Left ventricle myocardium superior (tissue), 1 donor: ENCODE measurements at places on chromosomes 12 and 14. TPM values are rescaled to one million over a fixed set of nuclear protein-coding genes. Genes with fewer than 3 reads are reported as not detected.
A peak's percentile ranks its signal among the peaks of the same experiment; 100 is the strongest.

- no peak for DNase-seq
Observed at GRCh38 chr14:63670692-63671091, 29.0 kb upstream of the WDR89 start.

ENDOU gene
- total RNA-seq, result 0.30 TPM

NTN4 gene
- total RNA-seq, result 76.5 TPM

DNA sequence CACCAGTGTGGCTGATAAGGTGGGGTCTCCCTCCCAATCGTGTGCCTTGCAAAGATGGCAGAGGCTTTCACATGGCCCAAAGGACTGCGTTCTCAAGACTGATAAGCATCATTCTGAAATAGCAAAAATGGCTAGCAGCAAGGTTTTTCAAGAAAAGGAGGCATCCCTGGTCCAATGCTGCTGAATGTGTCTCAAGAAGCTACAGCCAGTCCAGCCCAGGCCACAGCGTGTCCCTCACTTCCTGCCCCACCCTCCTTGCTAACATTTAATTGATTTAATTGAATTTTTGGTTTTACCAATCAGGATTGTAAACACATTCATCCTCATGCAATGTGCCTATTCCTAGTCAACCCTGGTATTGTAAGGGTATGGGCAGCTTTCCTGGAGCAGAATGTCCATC, 55.9 kb downstream of the C14orf132 start:
- DNase-seq, result no peak

GRCh38 chr12:14769466-14769968, 33.8 kb downstream of the WBP11 start:
- peak; percentile 55 for DNase-seq

RIPK3 gene
- 3.5 TPM for total RNA-seq

GRCh38 chr12:115871714-115872113, 405.8 kb downstream of the MED13L start:
- no peak for DNase-seq

GRCh38 chr14:94158239-94158883, 15.8 kb upstream of the PPP4R4 start:
- no peak for DNase-seq

- no peak for DNase-seq
Observed at GRCh38 chr14:97408937-97409815, 612.0 kb downstream of the VRK1 start.

DNA sequence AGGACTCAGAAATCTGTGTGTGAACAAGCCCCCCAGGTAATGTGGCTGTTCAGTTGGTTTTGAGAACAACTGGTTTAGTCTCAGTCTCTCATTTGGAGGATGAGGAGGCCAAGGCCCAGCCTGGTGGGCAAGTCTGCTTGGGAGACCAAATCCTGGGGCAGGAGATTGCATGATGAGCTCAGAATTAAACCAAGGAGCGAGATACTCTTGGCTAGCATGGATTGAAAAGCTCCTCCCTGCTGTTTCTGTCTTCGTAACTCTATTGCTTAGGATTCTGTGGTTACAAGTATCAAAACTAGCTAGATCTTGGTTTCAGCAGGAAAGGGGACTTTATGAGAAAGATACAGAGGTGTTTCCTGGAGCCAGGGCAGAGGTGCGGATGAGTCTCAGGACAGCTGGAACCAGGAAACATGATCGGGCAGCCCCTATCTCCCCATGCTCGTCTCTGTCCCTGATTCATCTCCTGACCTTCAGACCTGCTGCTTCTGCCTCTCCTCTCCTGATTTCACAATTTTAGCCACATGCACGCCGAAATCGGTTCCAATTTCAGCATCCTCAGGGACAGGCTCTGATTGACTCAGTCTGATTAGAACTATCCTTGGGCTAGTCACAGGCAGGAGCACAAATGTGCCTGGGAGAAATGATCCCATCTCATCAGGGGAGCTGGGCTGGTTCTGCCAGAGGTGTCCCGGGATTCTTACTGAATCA, 40.2 kb upstream of the RIN3 start:
- DNase-seq, result peak; percentile 57

GUCY2C gene
- not detected for total RNA-seq

DNA sequence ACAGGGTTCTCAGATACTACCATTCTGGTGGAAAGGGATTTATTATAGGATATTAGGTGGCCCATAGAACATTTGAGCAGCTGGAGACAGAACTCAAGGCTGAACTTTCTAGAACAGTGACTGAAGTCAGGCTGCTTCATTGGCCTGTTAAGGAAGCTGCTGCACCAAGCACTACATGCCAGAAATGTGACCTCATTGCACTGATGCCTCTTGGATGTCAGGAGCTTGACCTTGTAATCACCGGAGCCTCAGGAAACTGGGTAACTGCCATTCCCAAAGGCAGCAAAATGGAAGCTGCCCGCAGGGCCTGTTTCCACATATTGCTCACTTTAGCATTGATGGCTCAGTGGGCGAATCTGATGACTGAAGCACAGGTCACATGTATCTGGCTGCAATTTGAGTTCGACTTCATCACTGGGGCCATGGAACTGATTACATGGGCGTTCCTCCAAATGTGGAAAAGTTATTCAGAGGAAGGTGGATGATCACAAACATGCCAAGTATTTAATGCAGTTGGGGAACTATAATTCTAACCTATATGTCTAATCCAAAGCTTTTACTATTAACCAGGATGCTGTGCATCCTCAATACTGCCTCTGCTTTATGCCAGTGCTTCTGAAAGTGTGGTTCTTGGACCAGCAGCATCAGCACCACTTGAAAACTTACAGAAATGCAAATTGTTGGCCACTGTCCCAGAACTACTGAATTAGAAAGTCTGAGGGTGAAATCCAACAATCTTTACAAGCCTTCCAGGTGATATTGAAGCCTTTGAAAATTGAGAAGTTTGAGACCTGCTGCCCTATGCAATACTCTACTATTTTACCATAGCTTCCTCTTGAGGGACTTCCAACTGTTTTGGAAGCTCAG, 337.2 kb upstream of the NAV3 start:
- no peak for DNase-seq

- DNase-seq, result no peak
Observed at GRCh38 chr12:70543444-70543843, 93.8 kb downstream of the PTPRB start.

ASIC1 gene
- total RNA-seq, result 0.99 TPM

SVOP gene
- 1.9 TPM for total RNA-seq

DNA sequence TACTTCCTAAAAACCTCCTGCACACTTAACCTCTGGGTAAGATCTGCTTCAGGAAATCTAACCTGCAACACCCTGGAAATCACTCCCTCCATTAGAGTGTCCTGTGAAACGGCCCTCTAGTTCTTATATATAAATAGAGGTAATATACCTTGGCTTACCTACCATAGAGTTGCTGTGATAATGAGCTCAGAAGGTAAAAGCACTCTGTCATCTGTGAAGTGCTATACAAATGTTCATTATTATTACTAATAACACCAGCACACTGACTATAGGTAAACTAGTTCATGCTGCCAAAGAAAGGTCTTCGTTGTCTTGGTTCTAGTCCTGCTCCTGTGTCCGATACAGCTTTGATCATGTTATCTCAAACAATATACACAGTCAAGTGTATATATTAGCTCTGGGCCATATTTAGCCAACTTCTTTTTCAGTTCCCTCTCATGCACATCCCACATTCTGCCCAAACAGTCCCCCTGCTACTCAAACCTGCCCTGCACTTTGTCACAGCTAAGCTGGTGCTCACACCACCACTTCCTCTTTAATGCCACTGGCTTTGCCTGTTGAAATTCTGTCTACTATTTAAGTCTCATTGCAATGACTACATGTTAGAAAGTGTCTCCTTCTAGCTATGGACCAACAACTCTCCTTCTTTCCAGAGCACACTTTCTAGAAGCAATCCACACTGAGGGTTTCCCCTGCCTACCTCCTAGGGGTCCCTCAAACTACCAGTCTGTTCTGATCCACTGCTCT, 5.1 kb downstream of the E2F7 start:
- no peak for DNase-seq

GRCh38 chr14:74611650-74612349, at the start of gene LTBP2:
TSS of gene LTBP2 (minus strand) at chr14:74612237. CDS start at chr14:74611944, 293 bp downstream.
- peak; percentile 61 for DNase-seq

IKZF4 gene
- total RNA-seq, result 7.5 TPM

- no peak for DNase-seq
Observed at GRCh38 chr12:131194166-131194565, 240.5 kb downstream of the ADGRD1 start.

DNA sequence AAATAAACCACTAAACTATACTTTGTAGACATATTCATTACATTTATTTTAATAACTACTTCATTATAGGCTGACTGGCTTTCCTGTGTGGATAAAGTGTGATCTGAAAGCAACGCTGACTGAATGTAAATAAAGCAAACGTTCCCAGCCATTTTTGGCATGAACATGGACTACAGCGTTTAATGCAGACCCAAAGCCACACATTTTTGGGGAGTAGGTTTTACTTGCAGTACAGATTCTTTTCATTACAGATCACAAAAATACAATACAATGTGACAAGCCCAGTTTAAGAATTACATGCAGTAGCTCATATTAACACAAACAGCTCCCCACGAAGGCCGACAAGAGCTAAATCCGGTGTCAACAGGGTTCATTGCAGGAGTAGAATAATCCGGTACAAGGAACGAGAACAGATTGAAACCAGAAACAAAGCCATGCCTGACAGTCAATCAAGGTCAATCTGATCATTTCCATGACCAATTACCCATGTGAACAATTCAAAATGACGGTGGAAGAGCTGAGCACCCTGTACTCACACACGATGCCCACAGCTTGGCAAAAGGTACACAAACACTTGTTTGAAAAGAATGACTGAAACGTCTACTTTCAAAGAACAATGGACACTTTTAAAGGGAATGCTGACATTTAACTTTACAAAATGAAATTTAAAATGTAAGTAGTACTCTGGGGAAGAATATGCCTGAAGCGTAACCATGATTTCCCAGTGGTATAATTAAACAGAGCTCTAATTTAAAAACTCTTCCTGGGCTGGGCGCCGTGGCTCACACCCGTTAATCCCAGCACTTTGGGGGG, 5.3 kb downstream of the BAG5 start:
- DNase-seq, result no peak

PIK3C2G gene
- not detected for total RNA-seq
